ENCODE measurements at places on chromosomes 7 and 10.

GRCh38 chr10:70832221-70832620 is 16.5 kb downstream of the SGPL1 start:
- no peak for DNase-seq

DNA sequence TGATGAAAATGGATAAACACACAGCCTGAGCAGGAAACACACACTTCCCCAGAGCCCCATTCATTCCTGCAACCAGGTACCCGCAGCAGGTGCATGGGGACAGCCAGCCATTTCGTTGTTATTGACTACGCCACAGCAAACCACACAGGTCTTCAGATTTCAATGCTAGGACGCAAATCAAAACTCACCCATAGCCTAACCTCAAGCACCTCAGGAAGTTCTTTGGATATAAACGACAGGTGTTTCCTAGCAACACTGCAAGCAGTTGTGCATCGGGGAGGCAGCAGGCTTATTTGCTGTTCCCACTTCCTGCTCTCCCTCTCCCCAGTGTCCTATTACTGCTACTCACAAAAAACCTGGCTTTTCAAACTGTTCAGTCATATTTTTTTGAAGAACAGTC is 176.5 kb upstream of the FRMD4A start:
- no peak for DNase-seq

- DNase-seq: no peak
These were observed 231.6 kb downstream of the SORCS3 start for GRCh38 chr10:104872691-104873090.

DNA sequence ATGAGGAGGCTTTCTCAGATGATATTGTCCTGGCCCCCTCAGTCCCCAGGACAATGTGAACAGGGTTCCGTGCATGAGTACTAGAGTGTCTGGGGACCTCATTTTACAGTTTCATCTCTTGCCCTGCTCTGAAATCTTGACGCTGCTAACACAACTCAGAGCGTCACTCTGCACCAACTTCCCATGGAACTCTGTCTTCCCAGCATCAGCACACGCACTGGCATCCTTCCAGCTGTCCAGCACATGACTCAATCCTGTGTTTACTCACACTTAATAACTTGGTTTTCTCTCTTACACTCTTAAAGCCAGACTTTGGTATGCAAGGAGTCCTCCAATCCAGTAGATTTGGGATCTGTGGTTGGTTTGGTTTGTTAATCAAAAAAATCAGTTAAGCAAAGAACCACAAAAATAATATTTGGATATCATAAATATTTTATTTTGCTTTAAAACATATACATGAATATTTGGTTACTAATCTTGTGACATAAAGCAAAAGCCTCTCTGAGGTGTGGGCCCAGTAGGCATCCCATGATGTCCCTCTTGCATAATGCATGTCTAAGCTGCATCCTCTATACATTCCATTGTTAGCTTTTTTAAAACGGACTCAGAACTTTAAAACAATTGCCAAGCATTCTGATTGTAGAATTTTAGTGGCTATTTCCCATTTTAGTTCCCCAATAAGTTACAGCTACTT is 131.0 kb downstream of the CXCL12 start:
- no peak for DNase-seq

GRCh38 chr7:33932832-33933468 is 27.6 kb downstream of the BMPER start:
- peak; percentile 23 for DNase-seq

DNA sequence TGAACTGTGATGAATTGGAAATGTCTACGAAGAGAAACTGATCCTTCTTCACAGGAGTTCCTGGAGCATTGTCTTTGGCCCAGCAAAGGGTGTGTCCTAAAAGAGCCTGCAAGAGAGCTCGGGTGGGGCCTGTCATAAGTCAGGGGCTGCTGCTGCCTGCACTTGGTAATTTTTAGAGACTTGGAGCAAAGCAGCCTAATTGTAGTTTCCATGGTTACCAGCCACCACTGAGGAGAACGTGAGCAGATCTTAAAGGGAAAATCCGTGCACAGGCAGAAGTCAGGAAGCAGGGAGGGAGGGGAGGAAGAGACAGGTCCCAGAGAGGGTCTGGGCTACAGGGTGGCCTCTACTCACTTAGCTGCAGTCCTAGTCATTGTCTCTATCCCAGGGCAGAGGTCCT is 463.6 kb downstream of the PLXNA4 start:
- DNase-seq: no peak

GRCh38 chr10:62054830-62055229 is 153.3 kb downstream of the ARID5B start:
- DNase-seq: no peak

GRCh38 chr10:44917848-44918247 is 6.7 kb downstream of the TMEM72 start:
- no peak for DNase-seq

GRCh38 chr7:100745184-100745583 is 11.8 kb downstream of the ZAN start:
- no peak for DNase-seq

DNA sequence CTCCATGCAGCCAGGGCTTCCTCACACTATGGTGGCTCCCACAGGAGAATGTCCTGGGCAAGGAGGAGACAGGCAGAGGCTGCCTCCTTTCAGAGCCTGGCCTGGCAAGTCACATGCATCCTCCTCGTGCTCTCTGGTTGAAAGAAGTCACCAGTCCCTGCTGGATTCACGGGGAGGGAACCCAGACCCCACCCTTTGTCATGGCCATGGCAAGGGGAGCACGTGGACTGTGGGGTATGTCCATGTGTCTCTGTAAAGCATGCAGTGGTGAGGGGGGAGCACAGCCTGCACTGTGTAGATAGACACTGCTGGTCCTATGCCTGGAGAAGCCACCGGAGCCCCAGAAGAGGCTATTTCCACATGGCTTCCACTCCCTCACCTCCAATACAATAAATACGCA is 225.0 kb downstream of the TCERG1L start:
- DNase-seq: no peak

DNA sequence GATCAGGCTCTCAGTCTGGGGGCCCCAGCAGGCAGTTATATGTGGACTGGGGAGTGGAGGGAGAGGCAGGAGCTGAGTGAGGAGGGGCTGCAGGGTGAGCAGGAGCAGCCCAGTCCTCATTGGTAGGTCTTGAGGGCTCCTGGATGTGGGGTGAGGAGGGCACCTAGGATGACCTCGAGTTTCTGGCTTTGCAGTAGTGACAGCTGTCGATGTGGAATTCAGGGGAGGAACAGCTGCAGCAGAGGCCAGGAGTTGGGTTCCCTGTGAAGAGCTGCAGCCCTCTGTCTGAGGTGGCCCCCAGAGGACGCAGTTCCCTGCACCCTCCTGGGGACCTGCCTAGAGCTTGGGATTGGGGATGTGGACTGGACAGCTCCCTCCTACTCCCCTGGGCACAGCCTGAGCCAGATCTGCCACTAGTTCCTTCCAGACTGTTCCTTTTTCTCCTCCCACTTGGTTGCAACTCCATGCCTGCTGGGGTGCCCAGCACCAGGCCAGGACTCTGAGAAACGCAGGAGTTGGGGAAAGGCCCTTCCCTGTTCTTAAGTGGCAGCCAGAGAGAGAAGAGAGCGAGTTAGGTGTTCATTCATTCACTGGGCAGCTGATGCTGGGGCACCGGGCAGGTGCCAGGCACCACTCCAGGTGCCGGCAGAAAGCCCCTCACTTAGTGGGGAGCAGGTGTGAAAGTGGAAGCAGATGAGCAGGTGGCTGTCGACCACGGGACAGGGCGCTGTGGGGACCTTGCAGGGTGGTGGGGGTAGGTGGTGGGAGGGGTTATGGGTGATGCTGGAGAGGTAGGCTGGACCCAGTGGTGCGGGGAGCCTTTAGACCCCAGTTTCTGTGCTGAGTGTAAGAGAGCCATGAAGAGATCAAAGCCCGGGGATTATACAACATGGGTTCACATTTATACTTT is 57.9 kb downstream of the PRF1 start:
- no peak for DNase-seq

DNA sequence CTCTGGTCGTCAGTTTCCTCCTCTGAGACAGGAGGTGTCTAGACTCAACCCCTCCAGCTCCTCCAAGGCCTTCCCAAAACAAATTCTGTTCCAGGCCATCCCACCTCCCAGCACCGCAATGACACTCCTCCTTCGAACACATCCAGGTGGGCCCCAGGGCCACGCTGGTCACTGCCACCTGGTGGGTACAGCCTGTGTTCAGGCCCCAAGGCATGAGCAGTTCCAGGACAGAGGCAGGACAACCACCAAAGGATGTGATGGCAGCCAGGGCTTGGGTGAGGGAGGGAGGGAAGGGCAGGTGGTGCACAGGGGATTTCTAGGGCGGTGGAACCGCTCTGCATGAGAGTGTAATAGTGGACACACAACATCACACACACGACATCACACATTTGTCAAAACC is 76.5 kb downstream of the PRKAG2 start:
- no peak for DNase-seq

DNA sequence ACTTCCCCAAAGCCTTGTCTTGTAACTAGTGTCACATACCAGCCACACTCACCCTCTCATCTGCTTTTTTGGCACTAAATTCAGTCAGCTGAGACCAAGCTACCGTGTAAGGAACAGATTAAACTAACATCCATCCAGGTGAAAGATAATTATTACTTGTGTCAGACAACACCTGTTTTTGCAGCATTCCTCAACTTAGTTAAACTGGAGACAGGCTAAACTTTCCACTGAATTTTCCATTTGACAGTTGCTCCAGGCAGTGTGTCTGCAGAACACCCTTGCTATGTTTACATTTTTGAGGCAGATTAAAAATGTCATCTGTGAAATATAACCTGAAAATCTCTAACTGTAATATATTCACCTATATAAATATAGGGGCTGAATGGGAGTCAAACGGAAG is 73.6 kb downstream of the CYP26A1 start:
- DNase-seq: no peak

DNA sequence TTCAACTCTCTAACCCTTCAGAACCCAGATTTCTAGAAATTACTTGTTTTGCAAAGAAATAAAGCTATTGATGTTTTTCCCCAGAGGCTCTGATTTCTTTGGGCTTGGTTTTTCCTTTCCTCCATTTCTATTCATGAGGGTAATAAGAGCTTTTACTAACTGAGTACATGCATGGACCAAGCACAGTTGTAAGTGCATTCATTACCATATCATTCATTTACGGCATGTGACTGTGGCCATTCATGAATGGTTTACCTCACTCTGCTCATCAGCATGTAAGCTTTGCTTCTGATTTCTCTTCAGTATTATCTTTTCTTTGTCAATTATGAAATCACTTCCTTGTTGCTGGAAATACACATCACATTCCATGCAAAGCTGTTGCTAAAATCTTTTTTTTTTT is 42.4 kb downstream of the LAMB4 start:
- DNase-seq: no peak

GRCh38 chr10:61138708-61139591 is 195.0 kb upstream of the RHOBTB1 start:
- DNase-seq: no peak

Data from epithelial cell of proximal tubule (primary cell).